ENCODE measurements at places on chromosomes 16 and 17. TPM values are rescaled to one million over a fixed set of nuclear protein-coding genes. Genes with fewer than 3 reads are reported as not detected.
A peak's percentile ranks its signal among the peaks of the same experiment; 100 is the strongest.

Gene STAT3
- total RNA-seq = 408 TPM

DNA sequence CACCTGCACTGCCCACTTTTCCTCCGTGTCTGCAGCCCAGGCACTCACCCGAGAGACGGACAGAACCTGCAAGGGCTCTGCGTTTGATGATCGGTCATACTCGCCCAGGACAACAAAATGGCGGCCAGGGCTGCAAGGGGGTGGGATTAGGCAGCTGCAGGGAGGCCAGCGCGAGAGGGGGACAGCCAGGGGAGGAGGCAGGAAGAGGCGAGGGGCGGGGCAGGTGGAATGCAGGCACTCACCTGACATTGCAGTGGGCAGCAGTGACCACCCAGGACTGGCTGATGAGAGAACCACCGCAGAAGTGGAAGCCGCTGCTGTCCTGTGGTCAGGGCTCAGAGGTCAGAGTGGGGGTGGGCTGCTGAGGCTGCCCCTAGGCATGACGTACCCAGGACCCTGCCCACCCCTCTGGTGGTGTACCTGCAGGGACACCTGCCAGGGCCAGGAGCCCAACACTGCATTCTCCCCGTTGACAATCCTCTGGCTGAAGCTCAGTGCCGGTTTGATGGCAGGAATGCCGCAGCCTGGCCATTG, 917 bp downstream of the CTRL start:
- DNase-seq = no peak

- peak; percentile 81 for DNase-seq
Observed at GRCh38 chr17:49223517-49224197, 6.9 kb downstream of the PHOSPHO1 start.

DNA sequence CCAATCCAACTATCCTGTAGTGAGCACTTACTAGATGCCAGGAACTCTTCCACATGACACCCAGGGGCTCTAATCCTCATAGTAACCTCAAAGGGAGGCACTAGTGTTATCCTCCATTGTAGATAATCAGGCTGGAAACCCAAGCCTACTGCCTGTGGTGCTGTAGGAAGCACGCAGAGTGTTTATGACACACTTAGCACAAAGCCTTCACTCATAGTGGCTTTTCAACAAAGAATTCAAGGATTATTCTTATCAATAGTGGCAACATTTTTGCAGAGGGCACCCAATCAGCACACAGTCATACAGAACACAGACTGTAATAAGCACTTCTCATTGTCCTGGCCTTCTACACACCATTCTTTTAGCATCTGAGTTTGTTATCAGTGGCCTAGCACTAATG, 18.5 kb upstream of the SOX9 start:
- DNase-seq = no peak

- no peak for DNase-seq
Observed at GRCh38 chr16:74100395-74101326, 196.0 kb upstream of the PSMD7 start.

GRCh38 chr17:10756619-10757018, 26.8 kb upstream of the TMEM220 start:
- DNase-seq = no peak

DNA sequence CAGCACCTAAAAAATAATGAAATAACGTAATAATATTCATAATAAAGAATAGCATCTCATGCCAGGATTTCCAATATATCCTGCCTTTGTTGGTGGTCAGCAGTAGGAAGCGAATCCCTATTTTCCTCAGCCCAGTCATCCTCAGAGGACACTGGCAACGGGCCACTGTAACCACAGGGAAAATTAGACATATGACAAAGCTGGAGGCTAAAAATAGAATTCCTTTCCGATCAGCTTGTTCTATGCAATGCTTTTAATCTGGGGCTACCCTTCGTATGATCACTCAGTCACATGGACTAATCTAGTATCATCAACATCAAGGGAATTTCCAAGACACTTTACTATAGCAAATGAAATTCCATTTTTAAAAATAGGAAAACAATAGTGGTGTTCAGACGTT, 246.9 kb upstream of the KCNJ16 start:
- no peak for DNase-seq

DNA sequence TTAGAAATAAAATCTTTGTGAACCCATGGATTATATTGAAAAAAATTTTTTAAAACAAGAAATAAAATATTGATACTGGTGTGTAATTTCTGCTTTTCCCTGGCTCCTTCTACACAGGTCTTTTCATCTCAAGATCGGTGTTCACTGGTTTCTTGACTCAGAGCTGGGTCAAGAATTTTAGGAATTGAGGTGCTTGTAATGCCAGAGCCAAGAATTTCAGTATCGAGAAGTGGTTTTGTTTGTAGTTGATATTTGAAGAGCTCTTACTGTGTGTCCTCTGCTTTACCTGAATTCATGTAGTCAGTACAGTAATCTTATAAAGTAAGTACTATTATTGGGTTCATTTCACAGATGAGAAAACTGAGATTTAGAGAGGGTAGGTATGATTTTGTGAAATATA, 7.3 kb downstream of the WWP2 start:
- no peak for DNase-seq

Gene MATCAP1
- total RNA-seq = 24.0 TPM

GRCh38 chr16:4111748-4112696, 4.2 kb downstream of the ADCY9 start:
- DNase-seq = no peak

- DNase-seq = peak; percentile 75
Observed at GRCh38 chr17:78278139-78278741, 46.8 kb downstream of the TMEM235 start.

Gene SOST
- total RNA-seq = not detected

DNA sequence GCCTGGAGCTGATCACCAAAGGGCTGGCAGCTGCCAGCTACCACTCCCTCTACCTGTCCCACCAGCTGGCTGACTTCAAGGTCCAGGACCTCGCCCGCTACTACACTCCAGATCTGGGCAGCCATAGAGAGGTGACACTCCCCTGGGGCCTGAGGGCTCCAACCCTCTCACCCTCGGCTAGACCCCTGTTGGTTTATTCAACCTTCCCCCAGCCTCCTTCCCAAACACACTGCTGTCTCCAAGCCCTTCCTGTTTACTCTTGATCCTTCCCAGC, 18.0 kb downstream of the ALOX12B start:
- no peak for DNase-seq

DNA sequence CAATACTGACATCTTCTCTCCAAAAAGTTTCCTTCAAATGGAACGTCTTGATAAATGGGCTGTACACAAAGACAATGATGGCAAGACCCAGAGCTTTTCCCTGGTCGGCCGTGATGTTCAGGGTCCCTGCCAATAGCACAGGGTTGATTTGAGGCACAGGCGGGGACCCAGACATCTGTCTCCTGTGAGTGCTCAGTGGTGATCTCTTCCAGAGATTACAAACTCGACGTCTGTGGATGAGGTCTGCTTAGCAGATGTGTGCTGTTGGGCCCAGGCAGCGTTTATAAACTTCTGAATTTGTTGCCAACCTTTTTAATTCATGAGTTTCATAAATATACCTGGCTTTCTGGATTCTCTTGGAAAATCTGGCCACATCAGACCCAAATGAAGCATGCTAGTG, 14.9 kb downstream of the CPPED1 start:
- no peak for DNase-seq

DNA sequence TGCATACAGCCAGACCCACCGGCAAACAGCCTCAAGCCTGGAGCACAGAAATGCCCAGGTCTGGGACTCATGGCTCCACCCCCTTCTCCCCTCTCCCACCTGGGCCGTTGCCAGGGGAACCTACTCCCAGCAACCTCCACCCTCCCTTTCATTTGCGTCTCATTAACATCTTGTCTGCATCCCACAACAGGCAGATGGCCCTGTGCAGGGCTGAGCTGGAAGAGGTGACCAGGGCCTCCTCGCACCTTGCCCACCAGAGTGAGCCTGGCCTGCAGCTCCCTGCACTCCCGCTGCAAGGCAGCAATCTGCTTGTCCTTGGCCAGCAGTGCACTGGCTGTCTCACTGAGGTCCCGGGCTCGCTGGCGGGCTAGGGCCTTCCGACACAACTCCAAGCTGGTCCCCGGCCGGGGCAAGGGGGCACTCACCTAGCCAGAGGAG, 3.3 kb downstream of the TSPOAP1 start:
- DNase-seq = peak; percentile 35

All from activated naive CD4-positive, alpha-beta T cell treated with anti-CD3 and anti-CD28 coated beads for 36 hours (primary cell).